ENCODE measurements at places on chromosomes 11 and 22.

GRCh38 chr22:40122792-40123191, 54.9 kb upstream of the TNRC6B start:
- DNase-seq: no peak

- DNase-seq: no peak
Measured at GRCh38 chr11:10324474-10324873, 19.6 kb downstream of the ADM start.

DNA sequence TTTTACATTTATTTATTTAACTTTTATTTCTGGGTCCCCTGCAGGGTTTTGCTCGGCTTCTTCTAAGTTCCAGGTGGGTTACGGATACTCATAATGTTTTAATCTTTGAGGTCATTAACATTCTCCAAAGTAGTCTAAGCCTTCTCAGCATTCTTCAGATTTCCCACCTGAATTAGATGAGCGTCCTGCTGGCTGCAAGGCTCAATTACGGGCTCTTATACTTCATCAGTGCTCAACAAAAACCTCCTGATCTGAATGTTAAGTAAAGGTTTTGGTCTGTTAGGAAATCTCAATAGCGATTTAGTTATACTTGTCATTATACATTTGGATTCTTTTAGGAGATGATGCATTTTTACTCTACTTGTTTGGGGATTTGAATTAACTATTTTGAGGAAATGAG, 27.3 kb upstream of the NFRKB start:
- no peak for DNase-seq

- no peak for DNase-seq
Measured at GRCh38 chr22:33073989-33074418, 15.8 kb upstream of the SYN3 start.

- DNase-seq: no peak
Measured at GRCh38 chr11:20005747-20006146, 154.5 kb downstream of the DBX1 start.

DNA sequence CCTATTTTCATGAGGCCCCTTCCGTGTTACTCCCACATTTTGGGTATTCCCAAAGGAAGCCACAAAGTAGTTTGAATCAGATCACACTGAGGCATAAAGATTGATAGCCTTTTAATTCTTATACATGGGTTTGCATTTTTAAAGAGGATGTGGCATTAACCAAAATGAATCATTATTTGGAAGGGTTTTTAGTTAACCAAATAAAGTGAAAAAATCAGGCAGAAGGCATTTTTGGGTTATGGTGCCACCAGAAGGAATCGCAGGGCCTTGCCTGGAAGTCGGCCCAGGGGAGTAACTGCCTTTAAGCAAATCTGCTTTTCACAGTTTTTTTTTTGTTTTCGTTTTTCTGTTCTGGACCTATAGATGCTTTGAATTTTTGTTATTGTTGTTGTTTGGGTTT, 55.4 kb downstream of the HSD17B12 start:
- DNase-seq: no peak

DNA sequence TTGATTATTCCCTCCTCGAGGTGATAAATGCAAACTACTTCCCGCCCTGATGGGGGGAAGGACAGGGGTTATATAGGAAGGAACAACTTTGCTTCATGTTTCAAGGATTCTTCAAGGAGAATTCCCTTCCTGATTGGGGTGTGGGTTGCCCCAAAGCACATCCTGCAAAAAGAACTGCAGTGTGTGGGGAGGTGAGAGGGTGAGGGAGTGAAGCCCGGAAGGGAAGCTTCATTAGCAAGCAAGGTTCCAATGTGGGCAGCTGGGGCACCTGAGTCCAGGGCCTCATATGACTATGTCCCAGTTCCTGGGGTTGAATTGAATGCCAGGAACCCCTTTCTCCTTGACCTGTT, 326.0 kb downstream of the MN1 start:
- no peak for DNase-seq

DNA sequence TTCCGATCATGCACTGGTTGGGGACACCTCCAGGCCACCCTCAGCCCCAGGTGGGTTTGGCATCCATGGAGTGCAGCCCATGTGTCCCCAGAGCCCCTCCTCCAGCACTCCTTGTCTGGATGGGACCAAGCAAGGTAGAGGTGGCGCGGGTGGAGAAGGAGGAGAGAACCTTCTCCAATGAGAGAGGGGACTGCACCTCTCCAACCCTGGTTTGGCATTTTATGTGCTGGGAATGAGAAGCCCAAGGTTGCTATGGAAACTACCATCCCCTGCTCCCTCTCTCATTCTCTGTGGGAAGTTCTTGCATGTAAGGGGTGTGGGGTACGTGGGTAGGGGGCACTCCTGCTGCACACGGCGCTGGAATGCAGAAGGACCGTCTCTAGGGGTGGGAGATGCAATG, 21.8 kb upstream of the RASD2 start:
- no peak for DNase-seq

DNA sequence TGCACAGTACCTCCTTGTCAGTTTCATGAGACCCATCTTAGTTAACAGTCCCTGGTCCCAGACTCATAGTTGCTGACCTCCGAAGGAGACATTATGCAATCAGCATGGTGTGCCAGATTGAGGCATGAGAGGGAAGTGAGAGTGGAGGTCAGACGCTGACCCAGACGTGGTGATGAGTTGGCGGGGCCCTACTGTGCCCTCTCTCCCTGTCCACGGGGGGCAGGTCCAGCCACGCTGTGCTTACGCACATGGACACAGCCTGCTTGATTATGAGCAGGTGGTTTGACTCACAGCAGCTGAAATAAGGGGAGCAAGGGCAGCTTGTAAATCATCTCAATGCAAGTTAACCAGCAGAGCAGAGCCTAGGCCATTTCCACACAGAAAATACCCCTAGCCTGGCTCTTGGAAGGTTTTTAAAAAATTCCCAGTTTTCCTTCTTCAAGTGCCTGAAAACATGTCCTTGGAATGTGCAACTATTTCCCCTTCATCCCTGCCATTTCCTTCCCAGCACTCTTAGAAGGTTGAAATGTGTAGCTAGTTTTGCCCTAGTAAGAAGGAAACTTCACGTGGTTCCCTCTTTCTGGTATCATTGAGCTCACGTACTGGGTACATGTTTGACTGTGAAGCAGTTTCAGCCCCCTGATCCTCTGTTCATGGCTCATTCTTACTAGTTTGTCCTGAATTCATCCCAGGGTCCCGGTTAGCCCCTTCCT, 122.6 kb upstream of the SORL1-AS1 start:
- DNase-seq: no peak

DNA sequence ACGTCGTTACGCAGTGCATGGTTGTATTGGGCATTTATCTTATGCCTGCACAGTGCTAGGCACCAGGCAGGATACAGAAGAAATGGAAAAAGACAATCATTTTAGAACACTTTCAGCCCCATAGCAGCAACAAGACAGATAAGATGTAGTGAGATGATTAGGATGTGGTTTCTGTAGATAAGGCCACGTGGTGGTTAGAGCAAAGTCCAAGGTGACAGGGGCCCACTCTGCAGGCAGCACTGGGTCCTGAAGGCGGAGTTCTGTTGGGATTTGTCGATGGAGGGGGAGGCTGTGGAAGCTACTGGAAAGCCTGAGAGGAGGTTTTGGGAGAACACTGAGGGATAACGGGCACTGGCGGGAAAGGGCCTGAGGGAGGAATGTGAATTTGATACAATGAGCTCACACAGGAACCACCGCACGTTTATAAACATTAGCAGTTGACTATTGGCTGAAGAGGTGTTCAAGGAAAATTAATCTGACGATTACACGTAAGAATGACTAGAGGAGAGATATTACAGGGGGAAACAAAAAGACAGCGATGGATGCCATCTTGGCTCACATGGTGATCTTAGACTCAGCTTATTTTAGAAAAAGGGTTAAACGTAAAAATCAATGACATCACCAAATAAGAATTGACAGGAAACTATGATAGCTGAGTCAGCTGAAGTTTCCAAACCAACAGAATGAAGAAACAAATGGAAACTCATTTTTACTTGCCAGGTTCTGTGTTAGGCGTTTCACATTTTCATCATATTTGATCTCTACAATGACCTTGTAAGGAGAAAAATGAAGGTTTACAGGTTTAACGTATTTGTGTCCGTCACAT, 551.0 kb downstream of the OPCML start:
- DNase-seq: no peak

DNA sequence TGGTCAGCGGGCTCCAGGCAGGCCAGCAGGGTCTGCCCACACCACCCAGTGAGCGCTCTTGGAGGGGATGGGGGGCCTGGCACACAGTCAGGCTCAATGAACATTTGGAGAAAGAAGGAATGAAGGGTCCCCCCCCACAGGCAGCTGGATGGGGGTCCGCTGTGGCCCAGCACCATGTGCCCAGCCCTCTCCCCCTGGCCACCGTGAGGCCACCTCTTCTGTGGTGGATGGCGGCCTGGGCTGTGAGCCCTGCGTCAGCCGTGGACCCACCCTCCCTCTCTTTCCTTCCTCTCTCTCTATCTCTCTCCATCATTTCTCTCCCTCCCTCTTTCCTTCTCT, 35.1 kb upstream of the MUC5AC start:
- no peak for DNase-seq

All from PC-9 (cell line).